H7 (cell line): ENCODE measurements at places on chromosomes 11 and 22. TPM values are rescaled to one million over a fixed set of nuclear protein-coding genes. Genes with fewer than 3 reads are reported as not detected.

The TTC36 gene
- not detected in 2 replicates for total RNA-seq

The LAYN gene
- total RNA-seq: 1.0 and 1.2 TPM in 2 replicates

The C11orf97 gene
- not detected in 2 replicates for total RNA-seq

The MS4A14 gene
- total RNA-seq: not detected in 2 replicates

The MCHR1 gene
- 2.8 and 4.8 TPM in 2 replicates for total RNA-seq

The MUC2 gene
- total RNA-seq: not detected in 2 replicates

The VPS26B gene
- 25.3 and 26.8 TPM in 2 replicates for total RNA-seq

The NXPE4 gene
- total RNA-seq: not detected in 2 replicates
